ENCODE measurements at places on chromosomes 1 and 21. TPM values are rescaled to one million over a fixed set of nuclear protein-coding genes. Genes with fewer than 3 reads are reported as not detected.

DNA sequence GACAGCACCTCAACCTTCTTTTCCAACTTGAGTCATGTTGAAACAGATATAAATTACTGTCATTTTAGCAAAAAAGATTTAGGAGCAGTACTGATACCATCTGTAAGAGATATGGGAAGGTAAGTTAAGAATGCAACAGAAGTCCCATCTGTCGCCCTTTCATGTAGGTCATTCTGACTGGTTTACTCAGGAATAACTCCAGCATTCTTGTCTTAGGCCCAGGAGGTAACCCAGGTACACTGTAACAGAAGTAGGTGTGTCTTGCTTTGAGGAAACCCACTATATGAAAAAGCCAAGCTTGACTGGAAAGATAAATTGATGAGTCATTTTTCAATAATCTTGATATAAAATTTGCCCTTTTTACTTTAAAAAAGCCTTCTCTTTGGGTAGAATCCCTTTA is 35.4 kb downstream of the PGM1 start:
- no peaks in the 10 kb centered on the region for H3K27me3 ChIP-seq
- DNase-seq: no peak
- peaks cover 19% of the 10 kb centered on the region for H3K36me3 ChIP-seq
- peaks cover 15% of the 10 kb centered on the region for H3K4me1 ChIP-seq

- DNase-seq: no peak
- no peaks in the 10 kb centered on the region for H3K36me3 ChIP-seq
- no peak overlapping the region for H3K27ac ChIP-seq
- peaks cover 6% of the 10 kb centered on the region for H3K4me1 ChIP-seq
- no peak overlapping the region for H3K4me3 ChIP-seq
These were observed 56.3 kb downstream of the POU2F1 start for GRCh38 chr1:167276969-167277368.

- H3K27me3 ChIP-seq: no peaks in the 10 kb centered on the region
- H3K27ac ChIP-seq: no peak overlapping the region
- no peaks in the 10 kb centered on the region for H3K36me3 ChIP-seq
- no peaks in the 10 kb centered on the region for H3K4me1 ChIP-seq
These were observed 1.6 kb upstream of the MX2 start for GRCh38 chr21:41360072-41360821.

The FMOD gene
- total RNA-seq: 92.3 TPM

The FOXJ3 gene
- total RNA-seq: 62.8 TPM

The MNDA gene
- 3.5 TPM for total RNA-seq

The DLGAP3 gene
- not detected for total RNA-seq

The ELAVL4 gene
- total RNA-seq: not detected

The KCNJ6 gene
- 0.64 TPM for total RNA-seq

Data from ascending aorta (tissue), 2 donors.